ENCODE measurements at places on chromosomes 4 and X.

DNA sequence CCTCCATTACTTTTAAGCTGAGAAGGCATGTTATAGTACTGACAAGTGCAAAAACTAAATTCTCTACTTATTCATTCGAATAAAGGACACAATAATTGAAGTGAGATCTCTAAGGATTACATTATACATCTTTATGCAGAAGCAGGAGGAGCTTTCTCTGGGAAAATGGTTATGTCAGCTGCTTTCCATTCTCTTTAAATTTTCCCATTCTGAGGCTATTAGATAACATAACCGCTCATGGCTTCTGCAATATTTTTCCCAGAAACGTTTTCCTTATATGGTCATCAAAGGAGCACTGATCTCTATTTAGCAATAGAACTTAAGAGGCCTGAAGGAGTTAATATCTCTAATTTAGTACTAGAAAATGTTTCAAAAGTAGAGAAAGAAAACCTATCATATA is 221.6 kb downstream of the NSUN7 start:
- no peak for DNase-seq

DNA sequence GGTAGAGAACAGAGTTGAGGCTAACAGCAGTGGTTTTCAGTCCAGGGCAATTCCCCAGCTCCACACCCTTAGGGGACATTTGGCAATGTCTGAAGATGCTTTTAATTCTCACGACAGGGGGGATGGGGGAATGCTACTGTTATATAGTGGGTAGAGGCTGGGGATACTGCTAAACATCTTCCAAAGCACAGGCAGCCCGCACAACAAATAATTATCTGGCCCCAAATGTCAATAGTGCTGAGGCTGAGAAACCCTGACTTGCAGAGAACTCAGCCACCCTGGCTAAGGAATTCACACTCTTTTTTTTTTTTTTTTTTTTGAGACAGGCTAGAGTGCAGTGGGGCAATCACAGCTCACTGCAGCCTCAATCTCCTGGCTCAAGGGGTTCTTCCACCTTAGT is 60.6 kb downstream of the POLR2B start:
- no peak for DNase-seq

DNA sequence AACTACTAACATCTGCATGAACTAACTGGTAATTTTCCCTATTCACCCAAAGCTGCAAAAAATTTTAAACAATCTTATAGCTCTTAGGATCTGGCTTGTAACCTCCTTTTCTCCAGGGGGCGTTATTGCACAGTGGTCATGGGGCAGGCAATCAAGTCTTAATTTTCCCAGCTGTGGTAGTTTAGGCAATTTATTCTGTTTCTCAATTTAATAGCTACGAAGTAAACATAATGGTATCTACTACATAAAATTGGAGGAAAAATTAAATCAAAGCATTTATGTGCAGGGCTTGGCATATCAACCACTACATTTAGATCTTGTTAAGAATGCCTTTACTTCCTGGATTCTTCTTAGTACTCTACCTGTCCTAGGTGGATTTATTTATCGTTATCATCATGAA is 137.4 kb upstream of the GUCY1A1 start:
- no peak for DNase-seq

DNA sequence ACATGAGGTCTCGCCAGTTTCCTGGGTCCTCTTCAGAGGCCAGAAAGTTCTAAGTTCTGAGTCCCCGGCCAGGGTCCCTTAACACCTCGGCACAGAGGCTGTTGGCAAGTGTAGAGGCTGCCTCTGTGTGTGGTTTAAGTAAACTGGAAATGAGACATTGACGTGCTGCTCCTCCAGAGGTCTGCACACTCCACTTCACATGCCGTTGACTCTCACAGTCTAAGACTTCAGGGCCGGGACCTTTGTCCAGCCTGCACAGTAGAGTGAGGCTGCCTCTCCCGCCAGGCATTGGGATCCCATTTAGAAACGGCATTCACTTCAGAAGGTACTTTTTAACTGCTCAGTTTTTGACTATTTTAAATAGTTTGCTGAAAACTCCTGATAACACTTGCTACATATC is 10.6 kb upstream of the TADA2B start:
- DNase-seq, result no peak

GRCh38 chrX:124395145-124395880 is 49.0 kb downstream of the SH2D1A start:
- DNase-seq, result no peak

GRCh38 chr4:8410641-8411271 is 29.8 kb downstream of the ACOX3 start:
- no peak for DNase-seq

GRCh38 chr4:11623726-11624037 is 195.0 kb upstream of the HS3ST1 start:
- no peak for DNase-seq

DNA sequence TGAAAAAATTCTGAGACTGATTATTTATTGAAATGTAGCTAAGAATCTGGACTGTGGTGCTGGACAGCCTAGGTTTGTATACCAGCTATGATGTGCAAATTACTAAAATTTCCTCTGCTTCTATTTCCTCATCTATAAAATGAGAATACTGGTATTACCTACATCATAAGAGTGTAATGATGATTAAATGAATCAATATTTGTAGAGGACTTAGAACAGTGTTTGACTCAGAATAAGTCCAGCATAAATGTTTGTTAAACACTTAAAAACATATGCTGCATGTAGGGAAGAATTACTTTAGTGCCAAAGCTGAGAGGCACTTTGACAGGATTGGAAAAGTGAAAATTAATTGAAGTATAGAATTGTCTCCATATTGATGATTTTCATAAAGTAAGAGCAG is 55.3 kb upstream of the TMPRSS11F start:
- DNase-seq, result no peak
